ENCODE measurements at places on chromosomes 7 and 10.

GRCh38 chr10:6382081-6382480 is 179.3 kb downstream of the PFKFB3 start:
- DNase-seq: no peak

DNA sequence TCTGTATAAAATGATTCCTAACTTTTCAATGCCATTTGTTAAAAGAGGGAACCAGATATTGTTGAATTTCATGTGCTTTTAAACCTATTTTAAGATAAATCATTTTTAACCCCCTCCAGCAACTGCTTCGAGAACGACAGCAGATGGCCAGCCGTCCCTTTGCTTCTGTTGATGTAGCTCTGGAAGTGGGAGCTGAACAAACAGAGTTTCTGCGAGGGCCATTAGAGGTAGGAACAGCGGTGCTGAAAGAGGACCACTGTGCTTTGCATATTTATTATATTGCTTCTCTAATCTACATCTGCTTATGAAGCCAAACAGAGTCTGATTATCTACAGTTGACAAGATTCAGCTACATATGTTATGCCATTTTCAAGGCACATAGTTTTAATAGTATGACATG is 545.9 kb downstream of the GFRA1 start:
- no peak for DNase-seq

- DNase-seq: no peak
Measured at GRCh38 chr10:113463777-113464176, 89.1 kb upstream of the HABP2 start.

DNA sequence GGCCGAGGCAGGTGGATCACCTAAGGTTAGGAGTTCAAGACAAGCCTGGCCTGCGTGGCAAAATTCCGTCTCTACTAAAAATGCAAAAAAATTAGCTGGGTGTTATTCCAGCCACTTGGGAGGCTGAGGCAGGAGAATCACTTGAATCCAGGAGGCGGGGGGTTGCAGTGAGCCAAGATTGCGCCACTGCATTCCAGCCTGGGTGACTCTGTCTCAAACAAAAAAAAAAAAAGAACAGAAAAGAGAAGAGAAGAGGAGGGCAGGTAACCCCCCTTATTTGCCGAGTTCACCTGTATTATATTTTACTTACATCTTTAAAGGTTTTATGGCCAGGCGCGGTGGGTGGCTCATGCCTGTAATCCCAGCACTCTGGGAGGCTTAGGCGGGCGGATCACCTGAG is 91.7 kb downstream of the RNF216 start:
- DNase-seq: no peak

- DNase-seq: no peak
Measured at GRCh38 chr10:112967200-112967599, 17.2 kb downstream of the TCF7L2 start.

- no peak for DNase-seq
Measured at GRCh38 chr7:41886901-41887311, 184.0 kb upstream of the INHBA start.

- peak; percentile 78 for DNase-seq
Measured at GRCh38 chr10:88385601-88386203, 197.4 kb downstream of the RNLS start.

GRCh38 chr7:17773289-17773626 is 167.0 kb downstream of the SNX13 start:
- DNase-seq: peak; percentile 59

DNA sequence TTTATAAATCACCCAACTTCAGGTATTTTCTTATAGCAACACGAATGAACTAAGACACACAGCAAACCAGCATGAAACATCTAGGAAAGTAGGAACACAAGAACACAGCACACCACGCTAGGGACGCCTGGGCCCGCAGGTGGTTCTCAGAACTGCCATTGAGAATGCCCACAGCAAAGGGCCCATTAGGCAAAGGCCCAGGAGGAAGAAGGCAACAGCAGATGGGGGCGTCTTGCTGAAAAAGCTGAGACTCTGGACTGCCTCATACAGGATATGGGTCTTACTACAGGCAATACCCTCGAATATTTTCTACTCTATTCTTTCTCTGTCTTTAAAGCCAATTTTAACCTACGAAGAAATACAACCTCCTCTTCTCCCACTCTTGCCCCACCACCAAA is 77.3 kb downstream of the PARD3 start:
- no peak for DNase-seq

DNA sequence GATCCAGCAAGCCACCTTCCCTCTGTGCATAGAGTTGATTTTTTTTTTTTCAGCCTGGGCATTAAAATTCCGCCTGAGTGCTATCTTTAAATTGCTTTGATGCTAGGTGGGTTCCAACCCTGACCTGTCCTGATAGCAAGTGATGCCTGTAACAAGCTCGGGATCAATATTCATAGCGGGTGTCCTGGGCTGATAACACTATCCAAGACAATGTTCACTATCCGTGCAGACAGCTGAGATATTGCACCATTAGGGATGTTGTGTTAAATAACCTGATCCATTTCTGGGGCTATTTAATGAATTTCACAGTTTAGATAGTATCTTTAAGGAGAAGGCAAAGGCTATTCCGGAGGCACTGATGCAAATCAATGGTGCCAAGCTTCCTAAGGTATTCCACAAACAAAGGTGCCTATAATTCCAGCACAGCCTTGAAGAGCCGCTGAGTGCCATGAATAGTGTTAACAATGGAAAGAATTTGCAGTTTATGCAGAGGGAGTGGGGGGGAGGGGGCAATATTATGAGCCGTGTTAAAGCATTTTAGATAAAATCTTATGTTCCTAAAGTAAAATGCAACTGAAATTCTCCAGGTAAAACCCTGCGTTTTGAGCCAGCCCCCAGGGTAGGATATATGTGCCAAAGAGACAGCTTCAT is 4.2 kb upstream of the NKX1-2 start:
- peak; percentile 55 for DNase-seq

DNA sequence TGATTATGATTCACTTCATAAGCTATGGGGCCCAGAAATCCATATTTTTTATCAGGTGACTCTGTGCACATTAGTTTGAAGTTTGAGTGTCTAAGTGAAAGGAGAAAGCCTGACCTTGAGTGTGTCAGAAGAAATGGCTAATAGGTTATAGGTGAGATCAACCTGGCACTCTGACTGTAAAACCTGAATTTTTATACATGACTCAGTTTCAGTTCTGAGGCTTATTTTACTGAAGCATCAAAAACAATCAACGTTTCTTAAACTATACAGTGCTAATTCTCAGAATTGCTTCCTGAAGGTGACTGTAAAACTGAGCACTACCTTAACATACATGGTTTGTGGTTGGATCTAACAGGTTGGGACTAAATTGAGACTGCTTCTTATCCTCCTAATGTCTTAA is 159.4 kb upstream of the AHR start:
- DNase-seq: no peak

Data from OCI-M1 (cell line).